ENCODE measurements at places on chromosomes 11 and 22.

GRCh38 chr22:42078469-42079318, 806 bp upstream of the SMDT1 start:
- DNase-seq: no peak

- no peak for DNase-seq
Observed at GRCh38 chr11:3049430-3050243, 7.6 kb downstream of the CARS1 start.

- DNase-seq: no peak
Observed at GRCh38 chr22:17501679-17502285, 61.5 kb upstream of the SLC25A18 start.

DNA sequence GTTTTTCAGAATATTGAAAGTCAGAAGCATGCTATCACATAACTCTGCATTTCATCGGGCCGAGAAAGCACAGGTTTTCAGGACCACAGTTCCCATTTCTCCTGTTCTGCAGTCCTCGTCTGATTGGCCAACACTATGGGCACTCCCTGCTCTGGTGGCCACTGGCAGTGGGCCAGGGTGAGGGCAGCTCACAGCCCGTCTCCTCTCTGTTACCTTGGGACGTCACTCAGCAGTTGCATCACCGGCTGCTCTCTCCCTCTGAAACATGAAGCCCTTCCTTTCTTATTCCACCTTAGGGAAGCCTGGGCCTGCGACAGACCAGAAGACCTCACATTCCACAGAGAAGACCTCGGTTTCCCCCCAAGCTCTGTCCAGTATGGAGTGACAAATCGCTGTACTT, 11.4 kb upstream of the MICAL3 start:
- no peak for DNase-seq

Measured in stimulated activated CD8-positive, alpha-beta memory T cell treated with anti-CD3 and anti-CD28 coated beads, Interleukin-4, amount 100 ng/mL, for 1 hour (primary cell).